Skeletal muscle tissue (tissue), 5 donors: ENCODE measurements at places on chromosomes 6 and 20. TPM values are rescaled to one million over a fixed set of nuclear protein-coding genes. Genes with fewer than 3 reads are reported as not detected.

The EDN3 gene
- 8.4 TPM for total RNA-seq

The KIF6 gene
- 1.0 TPM for total RNA-seq

The C6orf163 gene
- total RNA-seq = 4.2 TPM

The HCK gene
- 8.4 TPM for total RNA-seq

The MMUT gene
- total RNA-seq = 17.2 TPM

The SOX18 gene
- 3.7 TPM for total RNA-seq

The PDYN gene
- not detected for total RNA-seq

The BCAS1 gene
- total RNA-seq = 2.1 TPM

The FILIP1 gene
- total RNA-seq = 19.3 TPM

The BPIFB6 gene
- total RNA-seq = not detected

The TRAM2 gene
- 13.6 TPM for total RNA-seq

The FAM83B gene
- not detected for total RNA-seq

The BRPF3 gene
- total RNA-seq = 12.5 TPM

The PTK7 gene
- 50.1 TPM for total RNA-seq

The RSPH4A gene
- total RNA-seq = 0.52 TPM
